ENCODE measurements at places on chromosomes 16 and 17. TPM values are rescaled to one million over a fixed set of nuclear protein-coding genes. Genes with fewer than 3 reads are reported as not detected.

Gene NPIPA2
- total RNA-seq: not detected

Gene CDH16
- 0.19 TPM for total RNA-seq

Gene PAFAH1B1
- total RNA-seq: 84.4 TPM

Gene APOH
- not detected for total RNA-seq

Gene MSLN
- under 0.01 TPM for total RNA-seq

Gene ABCA10
- total RNA-seq: 3.9 TPM

Gene C16orf87
- 12.3 TPM for total RNA-seq

Gene MXRA7
- total RNA-seq: 267 TPM

Gene CD68
- total RNA-seq: 7.5 TPM

Gene CMTM1
- 2.5 TPM for total RNA-seq

Gene CEP295NL
- 1.4 TPM for total RNA-seq

Gene PTX4
- total RNA-seq: 0.19 TPM

Gene KRTAP1-1
- not detected for total RNA-seq

Gene TMEM204
- total RNA-seq: 21.1 TPM

Gene ZPBP2
- total RNA-seq: not detected

Gene XAF1
- 10.0 TPM for total RNA-seq

Gene CCL2
- total RNA-seq: 384 TPM

Gene MMP28
- 0.38 TPM for total RNA-seq

Gene SSTR5
- not detected for total RNA-seq

Gene TRPV3
- total RNA-seq: 2.0 TPM

Gene HBZ
- total RNA-seq: not detected

Gene RNF112
- 0.58 TPM for total RNA-seq

Gene ZG16
- not detected for total RNA-seq

Gene MYH2
- not detected for total RNA-seq

Gene TTLL6
- total RNA-seq: not detected

Gene CBX2
- 1.3 TPM for total RNA-seq

Gene CLEC3A
- total RNA-seq: not detected

Gene CCL17
- total RNA-seq: not detected

Gene SYNGR3
- 2.3 TPM for total RNA-seq

Gene C17orf78
- total RNA-seq: not detected

Gene G6PC1
- total RNA-seq: not detected

Gene KRTAP4-1
- not detected for total RNA-seq

Gene KRTAP4-16
- total RNA-seq: not detected

Gene GNAO1
- total RNA-seq: under 0.01 TPM

Gene ARL5C
- total RNA-seq: not detected

Gene HOXB4
- total RNA-seq: 0.96 TPM

Gene OTOP2
- not detected for total RNA-seq

Gene SERPINF2
- 0.19 TPM for total RNA-seq

Gene YPEL2
- 7.7 TPM for total RNA-seq

Gene ALDH3A2
- total RNA-seq: 52.0 TPM

Gene CCL8
- not detected for total RNA-seq

Gene B4GALNT2
- total RNA-seq: under 0.01 TPM

Measured in regular cardiac myocyte (primary cell).